BE2C (cell line): ENCODE measurements at places on chromosomes 1 and 21.

DNA sequence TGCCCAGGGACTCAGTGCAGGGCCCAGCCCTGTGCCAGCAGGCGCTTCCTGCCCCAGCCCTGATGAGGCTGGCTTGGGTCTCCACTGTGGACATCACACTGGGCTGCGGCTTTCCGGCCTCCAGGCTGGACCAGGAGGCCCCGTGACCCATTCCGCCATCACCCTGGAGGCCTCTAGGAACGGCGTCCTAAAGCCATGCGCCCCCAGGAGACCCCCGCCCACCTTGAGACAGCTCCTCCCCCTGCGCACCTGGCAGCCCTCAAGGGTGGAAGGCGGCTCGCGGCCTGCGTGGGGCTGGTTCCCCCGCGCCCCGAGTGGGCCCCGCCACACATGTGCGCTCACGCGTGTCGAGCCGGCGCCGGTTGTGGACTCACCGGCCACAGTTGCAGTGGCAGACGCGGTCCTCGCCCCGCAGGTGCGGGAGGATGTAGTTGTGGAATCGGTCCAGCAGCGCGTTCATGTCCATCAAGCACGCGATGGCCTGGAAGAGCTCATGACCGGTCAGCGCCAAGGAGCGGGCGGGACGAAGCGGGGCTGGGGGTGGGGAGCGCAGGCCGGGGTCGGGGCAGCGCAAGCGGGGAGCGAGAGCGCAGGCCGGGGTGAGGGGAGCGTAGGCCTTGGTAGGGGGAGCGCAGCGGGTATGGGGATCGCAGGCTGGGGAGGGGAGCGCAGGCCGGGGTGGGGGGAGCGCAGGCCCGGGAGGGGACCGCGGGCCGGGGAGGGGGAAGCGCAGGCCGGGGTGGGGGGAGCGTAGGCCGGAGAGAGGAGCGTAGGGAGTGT lies 924 bp downstream of the TMEM240 start:
- no peak for DNase-seq

GRCh38 chr1:14184454-14184853 lies 414.0 kb upstream of the KAZN start:
- DNase-seq: no peak

DNA sequence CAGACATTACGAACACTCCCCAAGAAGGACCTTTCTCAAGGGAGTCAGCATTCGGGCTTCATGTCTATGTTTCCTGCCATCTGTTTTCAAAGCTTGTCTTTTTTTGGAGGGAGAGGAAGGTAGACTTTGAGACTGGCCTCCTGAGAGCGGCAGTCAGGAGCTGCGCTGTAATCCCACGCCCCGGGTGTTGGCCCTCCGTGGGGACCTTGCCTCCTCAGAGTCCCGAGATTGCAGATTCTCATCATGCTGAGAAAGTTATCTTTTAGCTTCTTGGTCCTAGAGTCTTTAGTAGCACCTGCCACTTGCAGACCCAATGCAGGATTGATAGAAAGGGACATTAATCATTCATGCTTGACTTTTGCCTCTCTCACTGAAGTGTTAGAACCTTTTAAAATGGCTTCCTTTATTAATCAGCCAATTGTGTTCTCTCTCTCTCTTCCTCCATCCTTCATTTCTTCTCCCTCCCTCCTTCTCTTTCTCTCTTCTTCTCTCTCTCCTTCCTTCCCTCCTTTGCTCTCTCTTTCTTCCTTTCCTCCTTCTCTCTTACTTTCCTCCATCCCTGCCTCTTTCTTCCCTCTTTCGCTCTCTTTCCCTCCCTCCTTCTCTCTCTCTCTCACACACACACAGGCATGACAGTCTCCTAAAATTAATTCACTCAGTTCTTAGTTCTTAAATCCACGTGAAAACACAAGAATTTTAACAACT lies 25.2 kb upstream of the GNPAT start:
- DNase-seq: no peak

- no peak for DNase-seq
These were observed 493 bp upstream of the ESPN start for GRCh38 chr1:6424000-6424565.

GRCh38 chr1:36386265-36387140 lies 779 bp upstream of the STK40 start:
- DNase-seq: peak; percentile 80

DNA sequence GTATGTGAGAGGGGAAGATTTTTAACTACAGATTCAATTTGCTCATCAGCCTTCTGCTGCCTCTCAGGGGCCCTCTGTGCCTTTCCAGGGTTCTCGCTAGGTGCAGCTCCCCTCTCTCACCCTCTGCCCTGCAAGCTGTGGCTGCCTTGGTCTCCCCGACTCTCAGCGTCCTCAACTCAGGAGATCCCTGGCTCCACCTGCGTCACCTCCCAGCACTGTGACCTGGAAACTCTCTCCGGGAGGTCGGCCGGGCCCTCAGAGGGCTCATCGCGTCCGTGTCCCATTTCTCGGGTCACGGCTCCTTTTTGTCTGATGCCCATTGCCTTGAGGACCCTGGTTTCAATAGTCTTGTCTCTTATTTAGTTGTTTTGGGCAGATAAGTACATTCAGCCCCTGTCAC lies 63.5 kb upstream of the ADARB1 start:
- no peak for DNase-seq

DNA sequence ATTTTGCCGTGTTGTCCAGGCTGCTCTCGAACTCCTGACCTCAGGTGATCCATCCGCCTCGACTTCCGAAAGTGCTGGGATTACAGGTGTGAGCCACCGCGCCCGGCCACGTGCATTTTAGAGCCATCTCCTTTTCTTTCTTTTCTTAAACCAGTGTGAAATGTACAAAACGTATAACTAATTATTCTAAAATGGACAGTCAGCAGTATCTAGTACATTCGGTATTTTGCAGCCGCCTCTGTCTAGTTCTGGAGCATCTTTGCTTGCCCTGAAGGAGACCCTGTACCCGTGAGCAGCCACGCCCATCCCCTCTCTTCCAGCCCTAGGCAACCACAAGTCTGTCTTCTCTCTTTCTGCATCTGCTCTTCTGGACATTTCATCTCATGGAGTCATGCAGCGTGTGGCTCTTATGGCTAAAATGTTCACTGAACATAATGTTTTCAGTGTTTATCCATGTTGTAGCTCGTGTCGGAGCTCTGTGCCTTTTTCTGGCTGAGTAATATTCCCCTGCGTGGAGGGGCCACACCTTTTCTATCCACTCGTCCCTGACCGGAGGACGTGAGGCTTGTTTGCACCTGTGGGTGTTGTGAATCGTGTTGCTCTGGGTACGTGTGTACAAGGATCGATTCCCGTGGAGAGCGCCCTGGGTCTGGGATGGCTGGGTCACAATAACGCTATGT lies 187.5 kb upstream of the ARHGEF16 start:
- no peak for DNase-seq

GRCh38 chr1:172895050-172895460 lies 155.7 kb downstream of the TNFSF18 start:
- DNase-seq: no peak

DNA sequence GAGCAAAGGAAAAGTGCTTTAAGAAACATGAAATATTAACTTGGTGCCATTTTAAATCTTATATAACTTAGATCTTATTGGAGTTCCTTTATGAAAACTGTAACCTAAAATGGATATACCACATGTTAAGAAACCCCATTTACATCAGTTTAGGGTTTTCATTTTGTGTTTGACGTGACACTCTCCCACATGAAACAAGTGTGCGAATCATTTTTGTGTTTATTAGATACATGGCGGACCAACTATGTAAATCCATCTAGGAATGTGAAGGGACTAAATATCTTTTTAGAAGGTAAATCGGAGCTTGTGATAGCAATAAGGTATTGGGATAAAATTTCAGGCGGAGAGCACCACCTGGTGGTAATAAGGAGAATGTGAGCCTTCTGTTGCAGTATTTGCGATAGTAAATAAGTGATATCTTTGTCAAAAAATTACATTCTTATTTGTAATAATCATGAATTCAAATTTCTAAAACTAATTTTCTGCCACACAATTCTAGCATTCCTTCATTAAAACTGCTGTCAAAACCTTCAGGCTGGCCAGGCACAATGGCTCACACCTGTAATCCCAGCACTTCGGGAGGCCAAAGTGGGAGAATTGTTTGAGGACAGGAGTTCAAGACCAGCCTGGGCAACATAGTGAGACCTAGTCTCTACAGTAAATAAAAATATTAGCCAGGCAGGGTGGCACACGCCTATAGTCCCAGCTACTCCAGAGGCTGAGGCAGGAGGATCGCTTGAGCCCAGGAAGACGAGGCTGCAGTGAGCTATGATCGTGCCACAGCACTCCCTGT lies 31.3 kb downstream of the SMAP2 start:
- peak; percentile 17 for DNase-seq

GRCh38 chr1:63693944-63694571 lies 79.8 kb upstream of the ROR1 start:
- DNase-seq: no peak

- DNase-seq: no peak
These were observed 7.1 kb downstream of the GPR157 start for GRCh38 chr1:9121496-9122409.

- peak; percentile 25 for DNase-seq
These were observed at the start of gene TNFRSF9 for GRCh38 chr1:7940745-7941436. TNFRSF9 (minus strand) TSS chr1:7940839; CDS start chr1:7939994, 845 bp downstream.

DNA sequence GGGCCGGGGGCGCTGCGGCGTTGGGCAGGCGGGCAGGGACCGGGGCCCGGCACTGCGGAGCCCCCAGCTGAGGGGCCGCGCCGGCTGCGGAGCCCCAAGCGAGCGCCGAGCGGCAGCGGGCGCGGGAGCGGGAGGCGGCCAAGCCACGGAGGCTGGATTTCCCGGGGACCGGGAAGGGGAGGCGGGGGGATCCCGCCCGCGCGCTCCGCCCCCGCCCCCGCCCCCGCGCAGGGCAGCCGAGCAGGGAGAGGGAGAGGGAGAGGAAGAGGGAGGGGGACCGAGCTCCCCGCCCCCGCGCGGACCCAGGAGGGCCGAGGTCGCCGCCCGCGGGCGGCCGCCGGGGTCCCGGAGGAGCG lies at the start of gene DLGAP3:
Gene DLGAP3, minus strand, starts transcription at position 154 of the 356 bp plus-strand sequence. CDS start 24,267 bp downstream, outside the sequence.
- DNase-seq: peak; percentile 58

GRCh38 chr1:206586501-206587445 lies 25.5 kb downstream of the EIF2D start:
- no peak for DNase-seq

GRCh38 chr21:42041246-42041645 lies 29.9 kb upstream of the UMODL1 start:
- DNase-seq: no peak

DNA sequence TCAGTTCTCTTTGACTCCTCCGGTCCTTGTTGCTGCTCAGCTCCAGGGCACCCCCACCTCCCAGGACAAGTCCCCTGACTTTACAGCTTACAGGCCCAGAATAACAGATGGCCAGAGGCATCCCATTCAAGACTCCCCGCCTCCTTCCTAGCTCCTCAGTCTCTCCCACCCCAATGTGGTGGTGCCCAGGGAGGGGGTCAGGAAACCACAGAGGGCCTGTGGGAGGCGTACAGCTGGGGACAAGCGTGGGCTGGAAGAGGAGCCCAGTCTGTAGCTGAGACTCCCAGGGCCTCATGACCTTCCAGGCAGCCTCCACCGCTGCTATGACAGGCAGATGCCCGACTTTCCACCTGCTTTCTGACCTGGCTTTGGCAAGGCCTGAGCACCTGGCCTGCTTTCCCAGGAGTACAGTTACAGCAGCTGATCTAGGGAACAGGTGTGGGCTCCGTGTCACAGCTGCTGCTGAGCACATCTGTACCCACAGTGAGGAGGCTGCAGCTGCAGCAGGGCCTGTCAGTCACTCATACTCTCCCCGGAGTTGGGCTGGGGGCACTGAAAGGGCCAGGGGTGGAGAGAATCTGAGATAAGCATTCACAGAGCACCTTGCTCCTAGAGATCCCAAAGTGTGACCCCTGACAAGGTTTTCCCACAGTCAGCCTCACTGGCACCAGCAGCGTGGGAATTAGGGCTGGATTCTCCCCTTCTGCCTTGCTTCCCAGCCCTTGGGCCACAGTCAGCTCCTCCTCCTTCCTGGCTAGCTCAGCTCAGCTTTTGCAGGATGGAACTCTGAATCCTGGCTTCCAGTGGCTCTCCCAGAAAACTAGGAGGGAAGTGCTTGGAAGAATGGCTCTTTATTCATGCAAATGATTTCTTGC lies 7.1 kb upstream of the NAV1 start:
- peak; percentile 16 for DNase-seq

GRCh38 chr1:87106144-87106543 lies 191.7 kb downstream of the HS2ST1 start:
- DNase-seq: no peak
